Progenitor cell of endocrine pancreas (in vitro differentiated cells): ENCODE measurements at places on chromosomes 1 and 21. TPM values are rescaled to one million over a fixed set of nuclear protein-coding genes. Genes with fewer than 3 reads are reported as not detected.

DNA sequence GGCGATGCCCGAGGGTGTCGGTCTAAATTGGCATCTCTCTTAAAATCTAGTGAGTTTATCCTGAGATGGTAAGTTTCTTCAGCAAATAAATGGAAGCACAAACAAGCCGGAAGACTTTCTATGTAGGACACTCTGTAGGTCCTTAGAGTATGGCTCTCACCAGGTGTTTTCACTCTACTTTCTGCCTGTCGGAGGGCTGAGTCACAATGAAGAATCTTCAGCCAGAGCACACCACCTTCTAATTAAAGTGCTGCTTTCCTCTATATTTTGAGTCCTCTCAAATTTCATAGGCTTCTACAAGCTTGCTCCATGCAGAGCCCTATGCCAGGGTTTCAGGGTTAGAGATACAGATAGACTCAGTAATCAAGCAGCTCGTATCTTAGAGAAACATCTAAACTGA lies 27.1 kb downstream of the KCNK1 start:
- H3K27ac ChIP-seq, result no peak overlapping the region
- peaks cover 13% of the 10 kb centered on the region for H3K36me3 ChIP-seq
- H3K4me3 ChIP-seq, result no peak overlapping the region
- H3K4me1 ChIP-seq, result peaks cover 12% of the 10 kb centered on the region
- H3K27me3 ChIP-seq, result no peaks in the 10 kb centered on the region

DNA sequence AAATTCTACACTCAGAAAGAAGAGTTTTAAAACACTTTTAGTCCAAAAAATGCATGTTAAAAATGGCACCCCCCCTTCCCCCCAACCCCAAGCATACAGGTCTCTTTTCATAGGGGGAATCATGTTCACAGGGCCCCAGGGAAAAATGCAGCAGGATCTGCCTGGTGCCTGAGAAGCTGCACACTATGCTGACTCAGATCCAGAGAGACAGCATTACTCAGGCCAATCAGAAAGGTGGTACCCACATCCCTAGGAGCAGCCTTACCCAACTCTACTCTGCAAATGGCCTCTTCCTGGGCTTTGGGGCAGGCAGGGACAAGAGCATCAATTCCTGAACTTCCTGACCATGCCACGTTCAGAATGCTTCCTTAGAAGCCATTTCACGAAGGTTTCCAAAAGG lies 119.0 kb downstream of the HIVEP3 start:
- H3K4me3 ChIP-seq, result no peak overlapping the region
- DNase-seq, result no peak
- no peak overlapping the region for H3K27ac ChIP-seq
- H3K4me1 ChIP-seq, result no peaks in the 10 kb centered on the region
- no peaks in the 10 kb centered on the region for H3K36me3 ChIP-seq

DNA sequence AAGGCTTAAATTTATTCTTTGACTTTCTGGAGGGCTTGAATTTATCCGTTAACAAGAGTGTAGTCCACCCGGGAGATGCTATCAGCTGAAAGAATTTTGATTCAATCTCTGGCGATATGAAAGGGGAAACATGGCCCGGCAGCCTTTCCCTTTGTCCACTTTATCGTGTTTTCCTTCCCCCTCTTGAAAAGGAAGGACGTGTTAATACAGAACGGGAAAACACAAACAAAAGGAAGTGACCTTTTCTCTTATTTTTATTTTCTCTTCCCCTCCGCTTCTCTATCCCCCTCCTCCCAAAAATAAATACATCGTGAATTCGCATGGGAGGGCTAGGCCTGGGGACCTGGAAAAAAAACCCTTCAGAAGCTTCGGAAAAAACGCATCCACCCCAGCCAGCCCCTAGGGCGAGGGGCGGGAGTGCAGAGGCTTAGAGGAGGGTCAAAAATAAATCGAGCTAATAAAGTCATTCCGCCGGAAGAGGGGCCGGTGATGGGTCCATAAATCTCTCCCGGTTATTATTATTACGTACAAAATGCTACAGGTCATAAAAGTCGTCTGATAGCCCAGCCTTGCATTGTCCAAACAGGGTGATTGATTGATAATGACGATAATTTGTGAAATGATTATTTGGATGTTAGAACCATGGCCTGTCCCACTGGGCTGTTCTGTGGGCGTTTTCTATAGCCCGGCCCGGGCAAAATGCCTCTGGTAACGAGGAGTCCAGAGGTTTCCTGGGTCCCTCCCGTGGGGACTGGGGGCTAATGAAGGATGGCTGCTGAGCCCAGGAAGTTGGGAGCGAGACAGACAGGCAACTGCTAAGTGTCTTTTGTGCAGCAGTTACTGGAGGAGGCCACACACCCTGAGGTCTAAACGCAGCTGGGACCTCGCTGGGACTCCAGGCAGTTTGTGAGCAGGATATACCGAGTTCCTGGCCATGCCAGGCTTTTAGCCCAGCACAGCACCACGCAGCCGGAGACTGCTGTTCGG lies 179.4 kb downstream of the PRDM16 start:
- H3K4me3 ChIP-seq, result peak overlapping the region; percentile 29
- peak overlapping the region; percentile 93 for H3K27ac ChIP-seq
- H3K27me3 ChIP-seq, result no peaks in the 10 kb centered on the region
- H3K36me3 ChIP-seq, result peaks cover 5% of the 10 kb centered on the region
- peaks cover 69% of the 10 kb centered on the region for H3K4me1 ChIP-seq
- no peak for DNase-seq

GRCh38 chr1:227299241-227299627 lies 19.1 kb downstream of the CDC42BPA start:
- no peaks in the 10 kb centered on the region for H3K27me3 ChIP-seq
- H3K4me1 ChIP-seq, result no peaks in the 10 kb centered on the region
- H3K27ac ChIP-seq, result no peak overlapping the region
- H3K4me3 ChIP-seq, result no peak overlapping the region
- DNase-seq, result no peak
- H3K36me3 ChIP-seq, result no peaks in the 10 kb centered on the region

DNA sequence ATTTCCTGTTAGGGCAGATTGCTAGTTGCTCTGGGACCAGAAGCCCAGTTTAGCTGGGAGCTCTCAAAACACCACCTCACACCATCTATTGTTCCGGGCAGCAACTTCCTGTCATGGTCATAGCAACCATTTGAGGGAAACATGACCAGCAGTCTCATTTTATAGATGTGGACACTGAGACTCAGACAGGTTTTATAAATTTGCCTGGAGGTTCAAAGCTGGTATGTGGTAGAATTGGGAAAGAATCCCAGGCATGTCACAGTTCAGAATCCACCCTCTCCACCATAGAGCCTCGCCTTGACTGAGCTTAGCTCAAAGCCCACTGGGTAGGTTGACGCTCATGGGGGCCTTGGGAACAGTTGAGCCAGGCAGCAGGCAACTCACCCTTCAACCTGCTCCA lies 14.0 kb upstream of the TRIM67 start:
- DNase-seq, result no peak
- peaks cover 9% of the 10 kb centered on the region for H3K27me3 ChIP-seq
- H3K4me1 ChIP-seq, result no peaks in the 10 kb centered on the region
- H3K27ac ChIP-seq, result no peak overlapping the region
- no peaks in the 10 kb centered on the region for H3K36me3 ChIP-seq

DNA sequence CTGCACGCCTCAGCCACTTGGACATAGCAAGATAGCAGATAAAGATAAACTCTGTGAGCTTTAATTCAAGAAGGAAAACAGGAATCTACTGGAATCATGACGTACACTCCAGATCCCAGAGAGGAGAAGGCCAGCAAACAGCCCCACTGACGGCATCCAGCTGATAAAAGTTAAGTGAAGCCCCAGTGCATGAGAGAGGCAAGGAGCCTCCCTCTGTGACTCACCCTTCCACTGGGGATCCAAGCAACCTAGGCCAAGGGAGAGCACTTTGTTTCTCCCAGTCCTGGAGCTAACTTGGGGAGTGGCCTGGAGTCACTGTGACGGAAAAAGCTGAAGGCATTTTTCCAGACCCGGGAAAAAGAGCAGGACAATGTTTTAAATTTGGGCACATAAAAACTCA lies 270.0 kb downstream of the AKT3 start:
- H3K27ac ChIP-seq, result no peak overlapping the region
- DNase-seq, result no peak
- H3K4me3 ChIP-seq, result no peak overlapping the region
- H3K36me3 ChIP-seq, result peaks cover 18% of the 10 kb centered on the region

DNA sequence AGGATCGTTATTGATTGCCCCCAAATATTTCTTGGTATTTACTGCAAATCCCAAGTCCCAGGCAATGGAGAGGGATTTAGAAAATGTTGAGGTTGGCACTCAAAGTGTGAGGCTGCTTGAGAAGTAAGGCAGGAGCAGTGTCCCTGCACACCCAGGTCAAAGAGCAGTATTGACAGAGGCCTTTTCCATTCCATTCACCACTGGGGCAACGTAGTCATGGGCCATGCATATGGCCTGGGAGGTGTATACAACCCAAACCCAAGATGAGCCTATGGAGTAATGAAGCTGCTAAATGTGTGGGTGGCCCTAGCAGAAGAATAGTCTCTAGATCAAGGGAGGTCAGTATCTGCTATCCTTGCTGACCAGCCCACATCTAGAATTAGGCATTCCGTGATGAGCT lies 245.6 kb downstream of the FOXD2 start:
- no peaks in the 10 kb centered on the region for H3K36me3 ChIP-seq
- peaks cover 25% of the 10 kb centered on the region for H3K4me1 ChIP-seq
- no peak for DNase-seq
- peaks cover 45% of the 10 kb centered on the region for H3K27me3 ChIP-seq
- H3K4me3 ChIP-seq, result no peak overlapping the region

- no peaks in the 10 kb centered on the region for H3K36me3 ChIP-seq
- no peak overlapping the region for H3K27ac ChIP-seq
- H3K4me3 ChIP-seq, result no peak overlapping the region
Measured at GRCh38 chr21:45069711-45070110, 4.7 kb upstream of the ADARB1 start.

DNA sequence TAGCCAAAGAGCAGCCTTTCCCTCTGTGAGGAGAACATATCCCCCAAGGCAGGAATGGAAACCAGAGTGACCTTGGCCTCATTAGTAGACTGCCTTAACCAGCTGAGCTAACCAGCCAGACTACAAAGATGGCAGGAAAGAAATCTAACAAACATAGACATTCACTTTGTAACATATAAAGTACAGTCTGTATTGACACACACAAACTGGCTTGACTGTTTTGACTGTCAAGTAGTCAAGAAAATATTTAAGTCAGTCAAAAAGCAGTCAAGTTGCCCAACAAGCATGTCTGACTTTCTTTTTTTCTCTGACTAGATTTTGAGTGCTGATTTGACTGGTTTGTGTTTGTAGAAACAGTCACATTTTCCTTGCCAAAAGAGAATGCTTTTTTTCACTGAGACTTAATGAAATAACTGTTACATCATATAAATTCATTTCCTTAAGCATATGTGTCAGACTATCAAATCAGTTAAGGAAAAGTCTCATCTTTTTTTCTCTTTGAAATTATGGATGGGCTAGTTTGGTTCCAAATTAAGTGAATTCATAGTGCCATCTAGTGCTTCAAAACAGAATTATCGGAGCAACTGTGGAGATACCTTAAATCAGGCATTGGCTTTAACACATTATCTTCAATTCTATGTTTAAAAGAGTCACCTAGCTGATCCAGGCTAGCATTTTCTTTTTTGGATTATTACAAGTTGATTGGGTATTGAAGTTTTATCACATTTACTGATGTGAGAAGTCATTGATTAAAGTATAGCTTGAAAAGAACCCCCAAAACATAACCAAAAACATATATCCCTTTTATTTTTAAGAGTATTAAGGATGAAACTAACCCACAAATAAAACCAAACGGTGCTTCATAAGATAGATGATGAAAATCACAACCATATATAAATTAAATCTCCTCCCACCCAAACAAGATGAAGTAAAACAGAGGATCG lies 75.0 kb downstream of the ATP6V1G3 start:
- H3K4me3 ChIP-seq, result no peak overlapping the region
- no peak for DNase-seq
- H3K36me3 ChIP-seq, result no peaks in the 10 kb centered on the region
- no peaks in the 10 kb centered on the region for H3K27me3 ChIP-seq

DNA sequence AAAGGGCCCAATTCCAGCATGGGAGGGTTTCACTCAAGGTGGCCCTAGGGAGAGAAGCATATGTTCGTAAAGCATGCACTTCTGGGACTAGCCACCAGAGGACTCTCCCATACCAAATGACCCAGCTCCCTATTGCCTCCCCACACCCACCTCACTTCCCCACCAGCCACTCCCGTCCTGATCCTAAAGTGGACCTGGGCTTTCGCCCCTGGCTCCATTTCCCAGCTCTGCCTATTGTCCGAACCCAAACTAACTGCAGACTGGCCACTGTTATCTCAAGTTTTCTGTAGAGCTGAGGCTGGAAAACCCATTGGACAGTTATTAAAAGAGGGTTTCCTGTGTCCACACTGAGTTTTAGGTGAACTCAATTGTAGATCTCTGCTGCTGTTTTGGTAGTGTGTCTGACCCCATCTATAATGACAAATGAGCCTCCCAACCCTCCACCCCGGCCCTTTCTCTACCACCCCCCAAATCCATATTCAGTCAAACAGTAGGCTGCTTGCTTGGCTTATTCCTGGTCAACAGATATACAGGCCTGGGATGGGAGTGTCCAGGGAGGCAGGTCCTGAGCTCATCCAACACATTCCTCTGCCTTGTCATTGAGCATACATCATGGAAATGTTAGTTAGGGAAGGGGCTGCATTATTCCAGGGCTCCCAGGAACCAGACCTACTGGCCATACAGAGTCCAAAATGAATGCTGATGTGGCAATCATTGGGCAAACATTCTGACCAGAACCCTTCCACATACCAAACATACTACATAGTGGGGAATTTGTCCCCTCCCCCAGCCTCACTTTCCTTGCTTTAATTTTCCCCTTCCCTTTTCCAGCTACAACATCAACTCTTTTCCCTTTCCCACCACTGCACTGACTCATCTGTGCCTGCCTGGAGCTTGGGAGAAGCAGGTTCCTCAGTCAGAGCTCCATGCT lies 59.2 kb downstream of the ABCA4 start:
- no peaks in the 10 kb centered on the region for H3K36me3 ChIP-seq
- H3K4me1 ChIP-seq, result peaks cover 12% of the 10 kb centered on the region
- H3K27me3 ChIP-seq, result peaks cover 5% of the 10 kb centered on the region
- no peak overlapping the region for H3K4me3 ChIP-seq
- no peak overlapping the region for H3K27ac ChIP-seq

GRCh38 chr1:87186346-87186745 lies 142.3 kb upstream of the LMO4 start:
- no peak overlapping the region for H3K27ac ChIP-seq
- no peak for DNase-seq
- peaks cover 22% of the 10 kb centered on the region for H3K4me1 ChIP-seq
- no peaks in the 10 kb centered on the region for H3K36me3 ChIP-seq

- no peak overlapping the region for H3K4me3 ChIP-seq
- H3K27ac ChIP-seq, result no peak overlapping the region
- H3K27me3 ChIP-seq, result no peaks in the 10 kb centered on the region
- peaks cover 1% of the 10 kb centered on the region for H3K4me1 ChIP-seq
Measured at GRCh38 chr1:116875391-116875790, 34.3 kb upstream of the PTGFRN start.

DNA sequence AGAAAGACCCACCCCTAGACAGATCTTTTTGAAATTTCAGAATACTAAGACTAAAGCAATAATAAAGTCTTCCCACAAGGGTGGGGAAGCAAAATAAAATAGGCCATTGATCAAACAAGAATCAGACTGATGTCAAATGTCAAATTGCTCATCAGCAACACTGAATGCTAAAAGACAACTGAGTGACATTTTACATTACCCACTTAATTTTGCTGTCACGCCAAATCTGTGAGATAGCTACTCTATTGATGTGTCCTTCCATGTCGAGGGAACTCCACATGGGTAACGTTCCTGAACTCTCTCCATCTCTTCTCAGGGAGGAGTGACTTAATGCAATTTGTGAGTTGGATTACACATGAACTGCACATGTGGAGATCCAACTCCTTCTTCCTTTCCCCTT lies 271.7 kb upstream of the CAMK1G start:
- H3K36me3 ChIP-seq, result no peaks in the 10 kb centered on the region
- no peak overlapping the region for H3K27ac ChIP-seq
- no peaks in the 10 kb centered on the region for H3K4me1 ChIP-seq
- H3K4me3 ChIP-seq, result no peak overlapping the region
- no peak for DNase-seq

The CFHR1 gene
- total RNA-seq, result not detected in 2 replicates

The CADM3 gene
- total RNA-seq, result 7.1 and 8.9 TPM in 2 replicates

The TTC22 gene
- total RNA-seq, result 2.4 TPM in 2 replicates

The CD164L2 gene
- not detected in 2 replicates for total RNA-seq

The SELP gene
- total RNA-seq, result not detected in 2 replicates
